CD4-positive, alpha-beta T cell treated with Interleukin-4 for 4 hours (primary cell): ENCODE measurements at places on chromosomes 3 and 15.
A peak's percentile ranks its signal among the peaks of the same experiment; 100 is the strongest.

DNA sequence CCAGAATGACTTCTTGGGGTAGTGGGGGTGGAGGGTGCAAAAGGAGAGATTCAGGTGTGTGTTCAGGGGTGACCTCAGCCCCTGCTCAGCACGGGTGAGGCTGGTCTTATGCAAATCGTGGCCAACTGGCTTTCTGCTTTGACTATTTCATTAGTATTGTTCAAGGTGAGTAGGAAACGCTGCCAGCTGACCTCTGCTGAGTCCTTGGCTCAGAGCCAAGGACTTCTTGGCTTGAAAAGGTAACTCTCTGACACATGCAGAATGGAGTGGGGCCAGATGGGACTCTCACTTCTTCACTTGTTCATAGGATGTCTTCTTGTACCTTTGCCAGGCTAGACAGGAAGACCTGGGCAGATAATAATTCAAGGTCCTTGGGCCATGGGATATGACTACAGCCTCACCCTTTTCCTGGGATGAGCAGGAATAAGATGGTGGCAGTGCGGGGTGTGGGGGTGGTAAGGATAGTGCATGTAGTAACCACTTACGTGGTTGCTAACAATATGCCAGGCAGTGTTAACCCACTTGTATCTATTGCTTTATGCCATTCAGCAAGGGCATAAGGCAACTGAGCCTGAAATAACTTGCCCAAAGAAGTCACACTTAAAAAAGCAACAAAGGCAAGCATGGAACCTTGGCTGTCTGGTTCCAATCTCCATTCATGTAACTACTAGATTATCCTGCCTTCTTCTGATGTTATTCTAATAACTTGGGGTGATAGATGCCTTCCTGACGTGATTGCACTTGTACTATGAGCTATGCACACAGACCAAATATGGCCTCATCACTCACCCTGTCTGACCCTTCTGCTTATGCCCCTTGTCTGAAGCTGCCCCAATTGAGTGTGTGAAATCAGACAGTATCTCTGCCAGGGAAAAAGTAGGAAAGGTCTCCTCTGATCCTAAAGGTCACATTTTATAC lies 193.1 kb downstream of the NR1D2 start:
- no peak for DNase-seq

DNA sequence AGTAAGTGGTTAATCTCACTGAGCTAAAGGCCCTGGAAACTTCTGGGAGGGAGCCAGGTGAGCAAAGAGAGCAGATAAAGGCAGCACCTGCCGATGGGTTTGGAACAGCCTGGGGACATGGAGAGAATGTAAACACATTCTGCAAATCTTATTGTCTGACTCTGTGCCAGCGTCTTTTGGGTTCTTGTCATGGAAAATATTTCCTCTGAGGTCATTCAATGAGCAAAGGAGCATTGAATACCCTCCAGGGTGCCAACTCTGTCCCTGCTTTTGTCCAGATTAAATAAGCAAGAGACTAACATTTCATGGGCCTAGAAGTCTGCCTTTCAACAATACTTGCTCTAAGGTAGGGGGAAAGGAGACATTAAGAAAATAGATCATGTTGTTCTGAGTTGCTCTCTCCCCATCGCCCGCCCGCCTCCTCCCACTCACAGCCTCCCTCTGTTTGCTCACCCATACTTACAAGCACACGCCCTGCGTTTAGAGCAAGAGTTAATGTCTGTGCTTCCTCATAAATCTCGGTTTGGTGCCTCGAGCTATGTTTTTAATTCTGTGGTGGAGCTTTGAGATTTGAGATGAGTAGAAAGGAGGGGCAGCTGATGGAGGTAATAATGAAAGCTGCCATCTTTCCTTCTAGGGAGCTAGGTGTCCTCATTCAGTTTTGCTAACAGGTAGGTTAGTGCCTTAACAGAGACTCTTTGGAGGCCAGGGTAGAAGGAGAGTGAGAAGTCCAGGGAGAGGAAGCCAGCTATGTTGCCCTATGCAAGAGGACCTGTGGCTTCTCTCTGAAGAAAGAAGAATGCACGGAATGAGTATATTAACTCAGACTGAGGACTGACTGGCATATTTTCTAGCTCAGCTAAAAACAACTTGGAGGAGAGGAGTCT lies 132.9 kb downstream of the TPRG1 start:
- no peak for DNase-seq

DNA sequence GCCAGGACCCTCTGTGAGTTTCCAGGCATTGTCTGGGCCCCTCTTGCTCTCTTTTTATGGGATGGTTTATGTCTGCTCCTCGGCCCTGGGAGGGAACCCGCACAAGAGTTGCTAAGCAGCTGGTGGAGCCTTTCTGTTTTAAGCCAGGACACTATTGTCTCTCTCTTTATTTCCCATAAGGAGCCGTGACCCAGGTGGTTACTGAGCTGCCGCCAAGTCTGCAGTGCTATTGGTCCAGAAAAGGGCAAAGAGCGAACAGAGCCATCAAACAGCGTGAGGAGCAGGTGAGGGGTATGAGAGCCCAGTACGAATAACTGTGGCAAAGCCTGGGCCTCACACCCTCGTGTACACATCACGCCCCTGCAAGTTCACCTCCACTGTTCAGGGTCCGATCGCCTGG lies 280.2 kb downstream of the SHQ1 start:
- DNase-seq: no peak

DNA sequence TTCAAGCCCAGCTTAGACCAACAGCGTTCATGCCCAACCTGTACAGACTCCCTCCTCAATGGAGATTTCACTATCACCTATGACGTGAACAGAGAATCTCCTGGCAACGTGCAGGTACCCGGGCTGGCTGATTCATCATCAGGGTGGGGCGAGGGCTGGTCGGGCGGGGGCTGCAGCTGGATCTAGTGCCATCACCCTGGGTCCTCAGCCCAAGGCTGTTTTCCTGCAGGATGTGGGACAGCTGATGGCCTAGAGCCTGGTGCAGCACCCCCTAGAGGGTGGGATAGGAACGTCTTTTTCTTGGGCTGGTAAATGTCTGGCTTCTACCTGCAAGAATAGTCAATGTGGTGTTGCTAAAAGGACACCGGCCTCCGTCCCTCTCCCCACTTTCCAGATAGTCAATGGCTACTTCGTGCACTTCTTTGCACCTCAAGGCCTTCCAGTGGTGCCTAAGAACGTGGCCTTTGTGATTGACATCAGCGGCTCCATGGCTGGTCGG lies 4.4 kb downstream of the ITIH3 start:
- peak; percentile 4 for DNase-seq

GRCh38 chr15:62378772-62379498 lies 213.8 kb upstream of the C2CD4B start:
- no peak for DNase-seq

- DNase-seq: no peak
Observed at GRCh38 chr15:70053001-70053715, 44.6 kb downstream of the TLE3 start.

- no peak for DNase-seq
Observed at GRCh38 chr15:61742591-61742990, 317.7 kb downstream of the VPS13C start.

- no peak for DNase-seq
Observed at GRCh38 chr15:90145761-90146160, 43.5 kb upstream of the IDH2 start.
